Type B pancreatic cell (in vitro differentiated cells): ENCODE measurements at places on chromosomes 5 and 9. TPM values are rescaled to one million over a fixed set of nuclear protein-coding genes. Genes with fewer than 3 reads are reported as not detected.

Gene TIGD6
- 4.9 and 5.5 TPM in 2 replicates for total RNA-seq

Gene CCDC152
- total RNA-seq, result not detected in 2 replicates

DNA sequence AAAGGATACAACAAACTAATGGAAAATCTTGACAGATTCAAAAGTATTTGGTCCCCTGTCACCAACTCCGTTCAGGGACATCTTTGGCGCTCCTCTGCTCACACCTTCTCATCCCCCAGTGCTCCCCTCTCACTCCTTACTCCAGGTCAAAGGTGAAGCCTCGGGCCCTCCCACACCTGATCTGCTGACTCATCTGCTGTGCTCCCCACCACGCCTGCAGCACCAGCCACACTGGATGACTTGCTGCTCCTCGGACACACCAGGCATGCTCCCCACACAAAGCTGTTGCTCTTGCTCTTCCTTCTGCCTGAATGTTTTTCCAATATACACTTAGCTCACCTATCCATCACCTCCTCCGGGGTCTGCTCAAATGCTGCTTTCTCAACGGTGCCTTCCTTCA, 123.4 kb downstream of the ESM1 start:
- no peak for DNase-seq

Gene F12
- total RNA-seq, result 3.2 and 5.7 TPM in 2 replicates

Gene KLF4
- total RNA-seq, result 49.5 and 136 TPM in 2 replicates

Gene PCDHB8
- 0.99 and 3.9 TPM in 2 replicates for total RNA-seq

DNA sequence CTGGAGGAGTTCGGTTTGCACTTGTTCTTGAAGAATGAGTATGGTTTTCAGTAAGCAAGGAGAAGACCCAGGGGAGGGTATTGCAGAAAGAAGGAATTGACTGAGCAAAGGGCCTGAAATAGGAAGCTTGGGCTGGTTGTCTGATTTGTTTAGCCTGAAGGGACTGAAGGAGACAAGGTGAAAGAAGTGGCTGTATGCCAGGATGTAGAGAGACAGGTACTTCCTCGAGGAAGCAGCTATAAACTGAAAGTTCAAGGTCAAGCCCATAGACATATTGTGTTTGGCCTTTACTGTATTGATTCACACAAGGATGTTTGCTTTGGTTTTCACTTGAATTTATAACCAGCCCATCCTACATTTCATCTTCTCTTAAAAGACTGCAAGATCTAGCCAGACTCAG, 183.1 kb downstream of the PALM2AKAP2 start:
- DNase-seq, result no peak

DNA sequence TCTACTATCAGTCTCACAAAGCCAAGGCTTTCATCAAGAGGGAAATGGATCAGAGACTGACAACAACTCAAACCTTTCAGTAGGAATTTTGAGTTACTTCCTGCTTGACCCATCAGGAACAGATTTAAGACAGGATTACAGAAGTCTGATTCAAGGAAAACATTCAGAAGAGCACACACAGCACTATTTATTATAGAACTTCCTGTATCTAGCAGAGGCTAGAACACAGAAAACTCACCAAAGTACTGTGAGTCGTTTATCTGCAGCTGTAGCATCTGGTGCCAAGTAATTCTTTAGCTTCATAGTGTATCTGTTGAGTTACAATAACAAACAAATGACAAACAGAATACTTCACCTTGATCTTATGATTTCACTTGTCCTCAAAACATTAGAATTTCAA, 13.8 kb downstream of the LEAP2 start:
- no peak for DNase-seq

Gene TMEFF1
- total RNA-seq, result 9.5 and 30.5 TPM in 2 replicates

DNA sequence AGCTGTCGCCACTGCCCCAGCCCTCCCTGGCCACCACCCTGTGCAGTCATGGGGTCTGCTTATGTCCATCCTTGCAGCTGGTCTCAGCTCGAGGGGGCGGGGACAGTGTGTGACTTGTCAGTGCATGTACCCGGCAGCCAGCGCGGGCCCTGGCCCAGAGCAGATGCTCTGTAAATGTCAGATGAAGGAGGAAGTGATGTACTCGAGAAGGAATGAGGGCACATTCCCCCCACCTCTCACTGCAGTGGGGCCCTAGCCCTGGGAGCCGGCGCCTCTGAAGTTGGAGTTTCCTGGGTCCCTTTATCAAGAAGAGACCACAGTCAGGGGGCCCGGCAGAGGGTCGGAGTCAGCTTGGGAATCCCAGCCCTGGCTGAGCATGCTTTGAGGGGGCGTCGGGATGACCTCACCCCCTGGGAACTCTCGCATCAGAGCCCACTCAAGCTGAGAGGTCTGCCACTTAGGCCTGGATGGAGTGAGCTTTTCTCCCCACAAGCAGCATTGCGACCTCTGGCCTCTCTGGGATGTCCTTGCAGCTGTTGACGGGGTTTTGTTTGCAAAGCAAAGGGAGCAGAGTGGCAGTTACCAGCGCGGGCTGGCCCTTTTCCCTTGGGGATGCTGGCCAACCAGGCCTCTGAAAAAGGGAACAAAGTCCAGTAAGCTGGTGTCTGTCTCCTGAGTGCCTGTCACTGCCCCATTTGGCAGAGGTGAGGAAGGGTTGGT, 19.0 kb downstream of the NEURL1B start:
- peak; percentile 75 for DNase-seq

DNA sequence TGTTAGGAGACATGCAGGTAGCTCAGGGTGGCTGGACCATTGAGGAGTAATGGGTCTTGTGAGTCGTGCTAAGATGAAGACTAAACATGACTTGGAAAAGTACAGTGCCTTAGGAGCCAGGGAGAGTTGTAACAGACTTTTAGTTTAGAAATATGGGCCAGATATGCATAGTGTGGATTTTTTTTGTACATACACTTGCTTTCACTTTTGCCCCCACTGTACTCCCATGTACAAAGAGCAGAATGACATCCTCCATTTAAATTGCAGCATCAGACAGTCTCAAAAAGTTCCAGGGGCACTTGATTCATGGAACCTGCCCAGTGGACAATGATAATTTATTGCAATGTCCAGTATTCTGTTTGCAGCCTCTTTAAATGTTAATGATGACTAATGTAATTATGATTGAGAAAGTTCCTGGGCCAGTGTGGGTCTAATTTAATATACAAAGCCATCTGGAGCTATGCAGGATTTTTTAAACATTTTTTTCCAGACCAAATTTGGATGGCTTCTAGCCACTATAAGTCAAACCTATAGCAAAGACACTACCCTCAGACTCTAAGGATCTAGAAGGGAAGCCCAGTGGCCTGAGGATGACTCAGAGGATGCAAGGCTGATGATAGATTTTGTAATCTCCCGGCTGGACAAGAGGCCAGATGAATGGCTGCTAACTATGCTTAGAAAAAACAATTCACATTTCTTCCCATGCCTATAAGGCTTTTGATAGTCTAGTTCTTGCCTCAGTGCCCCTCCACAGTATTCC, 80.1 kb downstream of the TRPC7 start:
- DNase-seq, result no peak

GRCh38 chr5:157471709-157472108, 11.7 kb downstream of the NIPAL4 start:
- no peak for DNase-seq

DNA sequence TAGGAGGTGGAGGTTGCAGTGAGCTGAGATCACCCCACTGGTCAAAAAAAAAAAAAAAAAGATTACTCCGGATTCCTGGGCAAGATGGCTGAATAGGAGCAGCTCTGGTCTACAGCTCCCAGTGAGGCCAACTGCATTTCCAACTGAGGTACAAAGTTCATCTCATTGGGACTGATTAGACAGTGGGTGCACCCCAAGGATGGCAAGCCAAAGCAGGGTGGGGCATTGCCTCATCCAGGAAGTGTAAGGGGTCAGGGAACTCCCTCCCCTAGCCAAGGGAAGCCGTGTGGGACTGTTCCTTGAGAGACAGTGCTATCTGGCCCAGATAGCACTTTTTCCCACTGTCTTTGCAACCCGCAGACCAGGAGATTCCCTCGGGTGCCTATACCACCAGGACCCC, 70.7 kb downstream of the CARTPT start:
- DNase-seq, result no peak

GRCh38 chr9:72065076-72065475, 4.7 kb upstream of the C9orf57 start:
- no peak for DNase-seq

DNA sequence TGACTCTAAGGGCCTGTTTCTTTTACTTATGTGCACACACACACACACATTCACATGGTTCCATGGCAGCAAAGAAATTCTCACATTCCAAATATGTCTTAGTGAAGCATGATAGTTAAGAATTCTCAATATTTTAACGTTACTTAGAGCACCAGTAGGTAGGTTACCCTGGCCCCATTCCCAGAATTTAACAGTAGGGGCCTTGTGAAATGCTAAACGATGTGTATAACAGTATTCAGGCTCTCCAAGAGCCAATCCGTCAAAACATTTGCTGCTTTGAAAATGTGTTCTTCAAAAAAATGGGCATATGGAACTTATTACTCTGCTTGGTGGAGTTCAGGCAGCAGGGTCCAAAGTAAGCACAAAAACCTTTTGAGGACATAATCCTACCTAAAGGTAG, 93.7 kb upstream of the DAB2 start:
- DNase-seq, result no peak

DNA sequence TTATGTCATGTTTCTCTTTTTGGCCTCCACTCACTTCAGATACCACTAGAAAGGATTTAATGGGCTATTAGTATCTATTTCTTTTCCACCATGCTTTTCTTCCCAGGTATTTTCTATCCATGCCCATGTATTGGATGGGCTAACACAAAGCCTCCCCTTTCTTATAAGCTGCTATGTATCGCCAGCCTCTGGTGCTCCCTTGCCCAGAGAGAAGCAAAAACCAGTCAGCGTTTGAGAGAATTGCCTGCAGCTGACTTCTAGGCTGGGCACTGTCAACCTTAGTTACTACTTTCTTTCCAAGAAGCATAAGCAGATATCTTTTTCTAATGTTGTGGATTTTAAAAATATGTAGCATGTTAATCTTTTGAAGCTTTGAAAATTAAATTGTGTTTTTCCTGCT, 30.2 kb upstream of the HSPB3 start:
- DNase-seq, result no peak

DNA sequence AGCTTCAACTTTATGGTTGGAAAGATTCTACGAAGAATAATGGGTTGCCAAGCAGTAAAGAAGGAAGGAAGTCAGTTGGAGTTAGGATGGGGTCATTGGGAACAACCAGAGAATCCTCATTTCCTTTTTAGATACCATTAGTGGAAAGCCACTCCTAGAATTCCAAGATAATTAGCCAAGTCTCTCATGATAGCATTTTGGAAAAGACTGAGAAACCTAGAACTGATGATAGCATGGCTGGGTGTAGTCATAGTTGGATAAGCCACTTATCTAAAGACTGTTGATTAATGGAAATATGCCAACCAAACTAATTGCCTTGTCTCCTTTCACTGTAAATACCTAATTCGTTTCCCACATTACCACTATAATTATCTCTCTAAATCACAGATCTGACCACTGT, 377.0 kb downstream of the GLIS3 start:
- no peak for DNase-seq

Gene PCDHA9
- total RNA-seq, result 1.5 and 2.5 TPM in 2 replicates

Gene MCTP1
- 4.6 and 14.8 TPM in 2 replicates for total RNA-seq

DNA sequence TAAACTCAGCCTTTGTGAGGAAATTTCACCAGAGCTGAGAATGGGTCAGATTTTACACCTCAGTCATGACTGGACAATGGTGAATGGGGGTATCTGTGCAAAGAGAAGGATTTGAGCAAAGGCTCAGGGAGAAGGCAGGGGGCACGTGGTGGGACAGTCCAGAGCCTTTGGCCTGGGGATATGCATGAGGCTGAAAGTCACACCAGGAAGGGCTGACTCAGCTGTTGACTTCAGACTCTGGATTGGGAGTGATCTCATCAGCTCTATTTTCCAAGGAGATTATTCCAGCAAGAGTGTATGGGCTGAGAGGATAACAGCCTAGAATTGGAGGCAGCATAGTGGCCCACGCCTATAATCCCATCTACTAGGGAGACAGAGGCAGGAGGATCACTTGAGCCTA, 53.6 kb downstream of the SAXO1 start:
- DNase-seq, result no peak

Gene NEUROG1
- 3.7 TPM in 1 of 2 replicates, not detected in the other for total RNA-seq

GRCh38 chr5:76472335-76473008, 69.4 kb downstream of the IQGAP2 start:
- no peak for DNase-seq

- DNase-seq, result no peak
Observed at GRCh38 chr5:137374110-137374714, 124.9 kb downstream of the SPOCK1 start.

DNA sequence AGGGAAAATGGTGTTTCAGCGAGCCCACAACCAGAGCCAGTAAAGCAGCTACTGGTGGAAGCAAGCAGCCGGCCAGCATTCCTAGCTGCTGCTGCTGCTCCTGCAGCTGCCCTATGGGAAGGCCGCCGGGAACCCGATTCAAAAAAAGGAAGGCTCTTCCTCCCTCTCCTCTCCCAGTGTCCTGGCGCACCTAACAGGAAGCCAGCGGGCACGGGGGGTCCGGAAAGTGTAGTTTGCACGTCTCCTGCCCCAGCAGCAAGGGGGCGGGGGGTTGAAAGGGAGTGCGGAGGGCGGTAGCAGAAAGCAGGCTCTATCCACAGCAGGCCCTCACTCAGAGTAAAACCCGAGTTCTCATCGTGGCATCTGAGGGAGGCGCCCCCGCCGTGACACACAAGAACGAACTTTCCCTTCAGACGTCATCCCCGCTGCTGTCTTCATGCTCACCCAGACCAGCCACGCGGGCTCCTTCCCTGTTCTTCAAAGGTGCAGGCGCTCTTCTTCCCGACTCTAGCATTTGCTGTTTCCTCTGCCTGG, 16.5 kb downstream of the GRXCR2 start:
- DNase-seq, result peak; percentile 70

- DNase-seq, result no peak
Observed at GRCh38 chr5:36173426-36173825, 21.5 kb downstream of the SKP2 start.
